Testis (tissue), 5 donors: ENCODE measurements at places on chromosomes 2 and 18. TPM values are rescaled to one million over a fixed set of nuclear protein-coding genes. Genes with fewer than 3 reads are reported as not detected.

The RIT2 gene
- total RNA-seq = not detected

The LCT gene
- 0.62 TPM for total RNA-seq

The ALLC gene
- 8.1 TPM for total RNA-seq

The GDF7 gene
- 1.1 TPM for total RNA-seq

The LYPD6B gene
- 41.9 TPM for total RNA-seq

The FRZB gene
- 25.9 TPM for total RNA-seq

The CXCR4 gene
- 3.7 TPM for total RNA-seq

The FBXO15 gene
- 39.1 TPM for total RNA-seq

The SKA1 gene
- total RNA-seq = 5.5 TPM

The FSHR gene
- total RNA-seq = 22.0 TPM

The IL36A gene
- total RNA-seq = not detected

The GPR35 gene
- total RNA-seq = 9.5 TPM

The IL37 gene
- total RNA-seq = 1.3 TPM

The HTR2B gene
- 0.16 TPM for total RNA-seq

The TEX44 gene
- 84.4 TPM for total RNA-seq

The SMAD7 gene
- total RNA-seq = 14.6 TPM

The MAP3K2 gene
- total RNA-seq = 74.0 TPM

The C2orf72 gene
- total RNA-seq = 5.3 TPM

The TMEM17 gene
- 6.6 TPM for total RNA-seq

The CCDC74B gene
- total RNA-seq = 117 TPM

The TWIST2 gene
- total RNA-seq = 10.3 TPM

The IL36B gene
- total RNA-seq = not detected

The HOXD13 gene
- 0.31 TPM for total RNA-seq

The ACADL gene
- total RNA-seq = 18.1 TPM

The DUSP19 gene
- total RNA-seq = 4.3 TPM

The NIF3L1 gene
- total RNA-seq = 36.1 TPM

The CFAP65 gene
- 15.5 TPM for total RNA-seq

The UGT1A3 gene
- total RNA-seq = not detected

The UNC80 gene
- 46.1 TPM for total RNA-seq

The LHCGR gene
- 1.5 TPM for total RNA-seq

The ATG4B gene
- 159 TPM for total RNA-seq

The MORN2 gene
- 123 TPM for total RNA-seq

The FNDC4 gene
- 23.5 TPM for total RNA-seq

The INHA gene
- 371 TPM for total RNA-seq

The MALL gene
- total RNA-seq = 7.6 TPM

The PDE11A gene
- 3.3 TPM for total RNA-seq

The ALK gene
- 3.8 TPM for total RNA-seq

The SLC23A3 gene
- 0.39 TPM for total RNA-seq

The ANKRD30B gene
- 23.0 TPM for total RNA-seq

The FEV gene
- not detected for total RNA-seq

The CFAP221 gene
- total RNA-seq = 62.4 TPM

The ABCG5 gene
- not detected for total RNA-seq

The CCT7 gene
- total RNA-seq = 262 TPM

The C2orf80 gene
- not detected for total RNA-seq
